ENCODE measurements at places on chromosomes 6 and 20.

DNA sequence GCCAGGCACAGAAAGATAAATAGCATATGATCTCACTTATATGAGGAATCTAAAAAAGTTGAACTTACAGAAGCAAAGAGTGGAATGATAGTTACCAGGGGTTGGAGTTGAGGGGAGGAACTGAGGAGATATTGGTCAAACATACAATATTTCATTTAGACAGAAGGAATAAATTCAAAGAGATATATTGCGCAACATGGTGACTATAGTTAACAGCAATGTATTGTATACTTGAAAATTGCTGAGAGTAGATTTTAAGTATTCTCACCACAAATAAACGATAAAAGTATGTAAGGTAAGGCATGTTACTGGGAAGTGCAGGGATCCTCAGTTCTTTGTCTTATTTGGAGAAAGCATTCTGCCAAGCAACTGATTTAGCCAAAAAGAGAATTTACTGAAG lies 171.9 kb downstream of the LMBRD1 start:
- no peak for DNase-seq

GRCh38 chr6:37049758-37050044 lies 44.2 kb downstream of the FGD2 start:
- DNase-seq: no peak

DNA sequence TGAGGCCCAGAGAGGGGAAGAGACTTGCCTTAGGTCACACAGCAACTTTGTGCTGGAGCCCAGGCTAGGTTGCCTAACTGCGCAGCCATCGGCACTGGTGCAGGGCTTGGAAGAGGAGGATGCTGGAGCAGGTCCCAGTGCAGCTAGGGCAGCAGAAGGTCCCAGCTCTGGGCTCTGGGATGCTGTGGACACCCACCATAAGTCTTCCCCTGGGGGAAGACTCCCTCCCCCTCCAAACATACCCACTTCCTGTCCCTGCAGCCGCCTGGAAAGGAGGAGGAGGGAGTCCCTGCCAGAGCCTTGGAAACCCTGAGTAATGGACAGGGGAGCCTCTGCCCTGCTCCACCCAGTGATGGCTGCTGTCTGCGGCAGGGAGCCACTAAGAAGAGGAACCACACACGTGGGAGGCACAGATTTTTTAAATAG lies 93.6 kb downstream of the NCR2 start:
- DNase-seq: no peak

GRCh38 chr6:150001295-150002008 lies 23.9 kb downstream of the RAET1L start:
- no peak for DNase-seq

DNA sequence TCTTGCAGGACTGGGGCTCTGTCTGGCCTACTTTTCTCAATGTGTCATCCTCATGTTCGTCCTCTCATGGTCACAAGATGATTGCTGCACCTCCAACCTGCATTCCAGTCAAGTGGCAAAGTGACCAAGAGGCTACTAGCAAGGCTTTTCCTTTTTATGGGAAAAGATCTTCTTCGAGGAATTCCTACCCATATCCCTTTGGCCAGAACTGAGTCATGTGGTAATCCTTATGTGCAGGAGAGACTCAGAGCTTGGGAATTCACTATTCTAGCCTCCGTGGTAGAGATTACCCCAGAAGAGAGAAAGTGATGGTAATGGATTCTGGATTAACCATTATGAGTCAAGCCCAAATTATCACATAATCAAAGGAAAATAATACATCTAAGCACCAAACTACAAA lies 162.7 kb downstream of the KCNQ5 start:
- DNase-seq: peak; percentile 21

DNA sequence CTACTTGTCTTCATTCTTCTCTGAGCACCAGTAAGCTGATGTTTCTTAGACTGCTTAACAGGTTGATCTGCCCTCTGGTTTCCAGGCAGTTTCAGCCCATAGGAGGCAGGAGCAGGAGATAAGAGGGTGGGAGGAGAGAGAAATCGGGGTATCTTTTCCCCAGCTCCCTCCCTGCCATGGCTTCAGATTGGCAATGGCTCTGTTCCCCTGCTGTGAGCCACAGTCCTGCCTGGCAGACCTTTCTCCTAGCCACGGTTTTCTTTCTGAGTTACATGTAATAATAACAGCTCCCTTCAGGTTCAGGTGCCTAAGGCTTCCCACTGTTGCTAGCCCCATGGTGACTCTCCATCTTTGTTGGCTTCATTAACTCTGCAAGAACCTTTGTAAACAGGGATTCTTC lies 115.3 kb downstream of the CD83 start:
- no peak for DNase-seq

DNA sequence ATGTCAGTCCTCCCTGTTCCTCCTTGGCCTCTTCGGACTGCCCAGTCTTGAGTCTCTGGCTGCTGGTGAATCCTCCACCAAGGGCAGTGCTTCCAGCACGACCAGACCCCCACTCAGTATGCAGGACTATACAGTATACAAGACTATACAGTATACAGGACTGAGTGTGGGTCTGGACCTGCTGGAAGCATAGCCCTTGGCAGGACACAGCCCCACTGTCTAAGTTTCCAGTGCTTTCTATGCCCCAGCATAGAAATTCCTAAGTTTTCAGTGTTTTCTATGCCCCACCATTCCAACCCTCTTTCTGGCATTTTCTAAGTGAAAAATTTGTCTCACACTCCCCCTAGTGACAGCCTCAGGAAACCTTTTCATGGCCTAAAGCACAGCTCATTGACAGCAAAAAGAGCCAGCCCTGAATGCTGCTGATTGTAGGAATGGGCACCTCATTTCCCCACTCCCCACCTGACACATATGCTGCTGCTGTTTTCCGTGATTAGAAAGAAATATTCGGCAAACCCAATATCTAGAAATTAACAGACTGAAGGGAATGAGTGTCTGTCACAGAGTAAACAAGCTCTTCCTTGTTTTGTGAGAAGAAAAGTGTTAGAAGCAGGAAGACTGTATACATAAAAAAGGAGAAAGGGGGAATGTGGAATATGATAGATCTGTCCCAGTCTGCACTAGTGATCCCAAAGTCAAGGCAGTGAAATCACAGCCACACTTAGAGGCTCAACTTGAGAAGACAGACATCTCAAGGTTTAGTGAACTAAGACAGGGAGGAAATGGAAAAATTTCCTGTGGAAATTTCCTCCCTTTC lies 206.9 kb downstream of the IBTK start:
- DNase-seq: no peak

- DNase-seq: no peak
Observed at GRCh38 chr6:52937908-52938307, 28.4 kb upstream of the GSTA3 start.

DNA sequence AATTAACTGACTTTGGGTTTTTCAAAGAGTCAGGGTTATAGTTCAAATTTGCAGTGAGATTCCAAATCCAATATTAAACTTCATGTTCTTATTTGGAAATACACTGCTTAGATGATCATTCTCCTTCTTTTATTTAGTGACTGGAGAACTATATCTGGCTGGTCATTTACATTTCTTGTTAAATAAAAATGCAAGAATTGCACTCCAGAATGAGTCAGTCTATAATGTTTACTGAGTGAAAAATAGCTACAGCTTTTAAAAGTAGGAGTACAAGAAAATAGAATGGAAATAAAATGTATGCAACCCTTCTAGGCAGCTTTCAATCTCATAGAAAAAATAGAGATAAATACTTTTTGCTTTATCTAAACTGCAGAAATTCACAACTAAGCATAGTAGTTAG lies 54.5 kb upstream of the CD2AP start:
- no peak for DNase-seq

GRCh38 chr20:23412026-23412425 lies 9.3 kb downstream of the NAPB start:
- DNase-seq: no peak

GRCh38 chr6:28240471-28240870 lies 11.6 kb downstream of the ZKSCAN4 start:
- DNase-seq: no peak

GRCh38 chr6:57261926-57262325 lies 39.8 kb upstream of the RAB23 start:
- DNase-seq: no peak

GRCh38 chr20:3653921-3654320 lies 9.3 kb downstream of the GFRA4 start:
- DNase-seq: no peak

- no peak for DNase-seq
Observed at GRCh38 chr6:53527249-53527765, 17.6 kb downstream of the GCLC start.

GRCh38 chr6:105487040-105487790 lies 84.3 kb upstream of the PREP start:
- no peak for DNase-seq

- no peak for DNase-seq
Observed at GRCh38 chr6:24214984-24215383, 89.0 kb downstream of the NRSN1 start.

- DNase-seq: no peak
Observed at GRCh38 chr6:150813993-150814359, 51.5 kb upstream of the MTHFD1L start.

DNA sequence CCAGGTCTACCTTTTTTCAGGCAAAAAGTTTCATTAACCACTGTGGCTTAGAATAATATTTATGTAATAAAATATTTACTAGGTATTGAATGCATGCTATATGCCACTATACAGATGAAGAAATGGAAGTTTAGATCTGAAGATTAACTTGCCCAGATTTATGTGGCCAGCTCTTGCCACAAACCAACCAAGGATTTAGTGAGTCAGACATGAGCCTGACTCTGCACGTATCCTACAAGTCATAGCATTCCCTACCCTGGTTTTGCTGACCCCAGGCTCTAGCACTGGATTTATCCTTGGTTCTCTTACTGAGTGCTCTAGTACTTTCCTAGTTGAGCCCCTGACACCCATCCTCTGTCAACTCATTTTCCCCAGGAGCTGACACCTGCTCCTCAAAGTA lies 75.4 kb downstream of the ANKEF1 start:
- no peak for DNase-seq

- DNase-seq: no peak
Observed at GRCh38 chr20:36792422-36792821, 18.9 kb upstream of the DSN1 start.

- DNase-seq: peak; percentile 84
Observed at GRCh38 chr6:3977875-3978711, 100.8 kb downstream of the FAM217A start.

DNA sequence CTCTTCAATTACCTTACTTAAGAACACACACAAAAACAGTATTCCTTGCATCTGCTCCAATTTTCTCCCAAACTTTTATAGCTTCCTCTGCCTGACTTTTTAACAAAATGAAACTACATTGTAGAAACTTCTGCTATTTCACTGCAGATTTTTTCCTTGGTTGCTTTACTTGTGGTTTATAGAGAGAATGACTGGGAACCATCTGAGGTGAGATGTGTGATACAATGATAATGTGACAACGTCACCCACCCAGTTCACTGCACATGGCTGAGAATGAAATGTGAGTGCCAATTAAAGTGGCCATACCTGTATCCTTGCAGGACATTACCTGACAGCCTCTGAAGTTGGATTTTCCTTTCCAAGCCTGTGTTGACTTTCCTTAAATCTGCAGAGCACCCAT lies 258.4 kb downstream of the CD83 start:
- no peak for DNase-seq

DNA sequence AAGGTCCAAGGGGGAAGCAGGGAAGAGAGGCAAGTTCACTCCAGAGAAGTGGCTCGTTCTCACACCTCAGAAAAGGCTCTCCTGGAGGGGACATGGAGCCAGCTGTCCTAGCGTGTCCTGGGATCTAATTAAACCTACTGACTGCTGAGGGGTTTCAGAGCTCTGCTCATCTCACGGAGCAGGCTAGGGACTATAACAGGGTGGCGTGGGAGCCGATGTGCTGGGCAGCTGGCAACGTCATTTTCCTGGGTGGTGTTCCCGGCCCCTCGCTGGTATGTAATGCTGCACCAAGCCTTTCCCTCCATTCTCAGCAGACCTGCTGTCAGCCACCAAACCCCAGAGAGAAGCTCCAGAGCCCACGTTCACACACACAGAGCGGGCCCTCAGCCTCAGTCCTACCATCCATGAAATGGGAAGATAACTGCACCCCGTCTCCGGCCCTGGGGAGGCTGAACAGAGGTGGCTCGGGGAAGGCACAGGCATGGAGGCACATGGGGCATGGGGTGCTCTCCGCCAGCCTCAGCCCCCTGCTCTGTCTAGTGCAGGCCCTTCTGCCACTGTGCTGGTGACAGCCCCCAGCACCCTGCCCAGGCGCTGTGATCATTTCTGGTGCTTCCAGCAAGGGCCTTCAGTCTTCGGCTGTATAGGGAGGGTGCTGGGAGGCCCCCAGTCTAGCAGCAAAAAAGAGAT lies 1.9 kb downstream of the CST7 start:
- no peak for DNase-seq

DNA sequence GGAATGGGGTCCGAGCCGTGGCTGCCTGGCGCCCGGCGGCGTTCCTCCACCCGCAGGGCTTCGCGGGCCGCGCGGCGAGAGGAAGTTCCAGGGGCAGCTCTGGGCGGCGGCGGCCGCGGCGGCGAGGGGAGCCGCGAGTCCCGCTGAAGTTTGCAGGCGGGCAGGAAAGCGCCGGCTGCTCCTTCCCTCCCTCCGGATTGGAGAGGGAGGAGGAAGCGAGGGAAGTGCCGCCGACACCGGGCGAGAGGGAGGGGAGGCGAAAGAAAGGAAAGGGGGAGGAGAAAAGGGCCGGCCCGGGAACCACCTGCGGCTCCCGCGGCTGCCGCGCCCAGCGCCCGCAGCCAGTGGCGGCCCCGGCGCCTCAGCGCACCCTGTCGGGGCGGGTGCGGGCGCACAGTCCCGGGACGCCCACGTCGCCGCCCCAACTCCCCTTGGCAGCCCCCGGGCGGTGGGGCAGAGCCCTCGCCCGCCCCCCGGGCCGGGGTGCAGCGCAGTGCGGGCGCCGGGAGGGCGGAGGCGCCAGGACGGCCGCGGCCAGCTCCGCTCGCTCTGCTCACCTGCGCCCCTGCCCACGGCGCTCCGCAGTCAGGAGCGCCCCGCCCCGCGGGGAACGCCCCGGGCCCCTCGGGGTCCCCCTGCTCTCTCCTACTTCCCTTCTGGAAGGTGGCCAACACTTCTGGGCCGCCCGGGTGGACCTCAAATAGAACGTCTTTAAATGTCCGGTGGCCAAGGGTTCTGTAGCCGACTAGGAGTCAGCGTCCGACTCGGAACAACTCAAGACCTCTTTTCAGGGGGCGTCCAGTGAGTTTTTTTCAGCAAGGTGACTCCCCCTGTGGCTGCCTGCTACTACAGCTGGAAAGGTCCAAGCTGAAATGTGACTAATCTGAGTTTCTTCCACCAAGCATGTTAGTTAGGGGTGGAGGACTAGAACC lies 80.3 kb upstream of the CCDC28A start:
- DNase-seq: no peak
